ENCODE measurements at places on chromosomes 6 and 20.

GRCh38 chr6:36679043-36679833, 724 bp downstream of the CDKN1A start:
- DNase-seq: peak; percentile 74

- no peak for DNase-seq
Observed at GRCh38 chr6:17653198-17653882, 53.2 kb downstream of the FAM8A1 start.

DNA sequence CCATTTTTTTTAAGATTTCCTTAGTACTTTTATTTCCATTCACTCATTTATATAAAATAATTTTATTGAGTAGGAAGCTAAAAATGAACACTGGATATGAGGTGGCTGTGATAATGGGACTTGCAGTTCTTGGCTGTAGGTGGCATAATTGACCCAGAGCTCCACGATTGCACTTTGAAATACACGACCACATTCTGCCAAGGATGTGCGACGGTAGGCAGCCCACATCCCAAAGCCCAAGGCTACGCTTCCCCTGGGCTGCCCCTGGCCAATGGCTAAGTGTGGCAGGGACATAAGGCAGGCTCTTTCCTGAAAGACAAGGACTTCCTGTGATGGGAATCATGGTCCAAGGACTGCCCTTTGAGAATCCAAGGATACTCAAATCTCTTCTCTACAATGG, 43.7 kb upstream of the ADTRP start:
- no peak for DNase-seq

DNA sequence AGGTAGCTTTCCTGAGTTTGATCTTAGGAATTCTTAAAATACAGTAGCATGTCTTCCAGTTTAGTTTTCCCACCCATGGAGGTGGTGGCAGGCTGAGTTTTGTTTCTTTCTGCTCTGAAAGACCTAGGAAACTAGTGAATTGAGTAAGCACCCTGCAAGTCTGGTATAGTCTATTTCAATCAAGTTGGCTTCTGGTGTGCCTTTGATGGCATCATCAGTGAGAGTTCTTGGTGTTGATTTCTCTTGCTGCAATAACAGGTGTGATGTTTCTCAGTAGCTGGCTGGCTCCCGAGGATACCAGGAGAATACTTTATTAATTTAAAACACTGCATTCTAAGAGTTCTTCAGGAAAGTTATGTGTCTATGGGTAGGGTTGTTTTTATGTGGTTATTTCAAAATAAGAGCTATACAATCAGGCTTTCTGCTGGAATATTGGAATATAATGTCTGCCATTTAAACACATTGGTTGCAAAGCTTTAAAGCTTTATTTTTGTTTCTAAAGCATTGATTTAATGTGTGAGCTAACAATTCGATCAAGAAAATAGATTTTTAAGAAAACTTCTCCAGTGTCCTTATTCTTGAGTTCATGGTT, 19.0 kb downstream of the VAPB start:
- no peak for DNase-seq

- no peak for DNase-seq
Observed at GRCh38 chr6:116271149-116271708, 8.5 kb downstream of the TSPYL1 start.

DNA sequence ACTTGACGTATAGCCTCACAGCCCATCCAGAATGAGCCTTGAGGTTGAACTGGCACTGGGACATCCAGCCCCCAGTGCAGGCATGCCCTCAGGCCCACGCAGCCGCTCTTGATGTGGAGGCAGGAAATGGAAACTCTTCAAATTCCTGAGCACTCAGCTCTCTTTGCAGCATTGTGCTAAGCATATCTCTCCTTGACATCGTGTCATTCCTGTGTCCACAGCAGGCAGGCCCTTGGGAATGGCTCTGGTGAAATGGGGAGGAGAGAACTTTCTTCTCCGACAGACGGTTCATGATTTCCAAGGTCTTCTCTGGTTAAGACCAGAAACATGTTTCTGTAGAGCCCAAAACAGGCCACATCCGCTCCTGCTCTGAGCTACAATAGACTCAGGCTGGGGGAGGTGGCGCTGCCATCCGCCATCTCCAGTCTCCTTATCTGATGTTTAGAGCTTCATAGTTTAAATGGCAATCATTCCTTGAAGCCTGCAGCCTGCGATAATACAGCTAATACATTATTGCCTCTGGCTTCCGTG, 248.8 kb downstream of the CDH4 start:
- DNase-seq: no peak

DNA sequence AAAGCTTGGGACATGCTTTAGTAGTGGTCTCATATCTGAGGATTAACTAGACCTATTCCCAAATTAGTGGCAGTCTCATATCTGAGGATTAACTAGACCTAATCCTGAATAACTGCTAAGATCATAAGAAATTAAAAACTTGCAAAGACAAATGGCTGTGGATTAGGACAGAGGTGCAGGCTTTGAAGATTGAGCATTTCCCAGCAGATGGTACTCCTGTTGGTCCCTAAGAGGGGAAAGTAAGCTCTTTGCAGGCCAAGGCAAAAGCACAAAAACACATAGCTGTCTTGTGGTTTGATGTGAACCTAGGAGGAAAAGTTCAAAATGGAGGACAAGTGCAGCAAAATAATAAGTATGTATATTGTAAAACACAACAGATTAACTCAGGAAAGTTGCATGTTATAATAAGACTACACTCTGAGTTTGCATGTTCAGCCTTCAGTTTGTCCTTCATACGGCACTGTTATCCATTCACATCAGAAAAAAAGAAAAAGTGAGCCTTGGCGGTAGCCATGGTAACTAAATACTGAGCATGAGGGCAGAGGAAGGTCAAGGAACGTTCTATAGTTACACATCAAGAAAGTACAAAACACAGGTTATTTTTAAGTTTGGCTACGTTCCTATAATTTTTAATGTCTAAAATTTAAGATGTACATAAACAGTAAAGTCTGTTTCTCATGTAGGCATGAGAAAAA, 62.8 kb downstream of the FILIP1 start:
- no peak for DNase-seq

- peak; percentile 52 for DNase-seq
Observed at GRCh38 chr6:158060455-158061360, 79.0 kb downstream of the SYNJ2 start.

DNA sequence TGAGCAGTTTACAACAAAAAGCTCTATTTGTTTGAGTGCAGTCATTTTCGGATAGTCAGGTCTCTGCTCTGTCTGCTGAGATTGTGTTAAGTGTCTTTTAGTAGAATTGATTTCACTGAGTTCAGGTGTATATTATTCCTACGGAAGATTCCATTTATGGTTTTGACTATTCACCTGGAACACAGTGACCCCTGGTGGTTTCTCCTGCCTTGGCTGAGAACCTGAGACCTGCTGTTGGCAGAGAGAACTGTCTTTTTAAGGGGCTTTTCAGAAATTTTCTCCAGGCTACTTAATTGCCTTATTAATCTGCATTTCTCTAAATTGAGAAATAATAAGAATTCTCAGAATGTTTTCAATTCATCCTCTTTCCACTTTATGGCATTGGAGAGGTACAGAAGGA, 508.0 kb downstream of the TBC1D32 start:
- no peak for DNase-seq

GRCh38 chr20:9615766-9616454, 101.5 kb downstream of the LAMP5 start:
- DNase-seq: peak; percentile 67

DNA sequence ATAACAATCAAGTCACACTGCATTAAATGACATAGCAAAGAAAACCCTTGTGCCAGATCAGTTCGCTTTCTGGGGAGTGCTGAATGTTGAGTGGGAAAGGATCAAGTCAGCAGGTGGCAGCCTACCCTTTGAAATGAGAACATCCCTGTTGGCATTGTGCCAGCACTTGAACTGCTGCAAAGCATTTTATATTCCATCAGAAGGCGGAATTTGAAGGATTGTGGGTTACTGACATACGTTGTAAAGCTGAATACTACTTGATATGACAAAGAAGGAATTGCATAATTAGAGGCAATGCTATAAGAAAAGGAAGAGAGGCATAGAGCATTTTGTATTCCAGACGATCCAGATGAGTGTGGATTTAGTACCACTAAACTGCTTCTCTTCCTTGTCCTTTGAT, 26.5 kb downstream of the BCKDHB start:
- peak; percentile 26 for DNase-seq

DNA sequence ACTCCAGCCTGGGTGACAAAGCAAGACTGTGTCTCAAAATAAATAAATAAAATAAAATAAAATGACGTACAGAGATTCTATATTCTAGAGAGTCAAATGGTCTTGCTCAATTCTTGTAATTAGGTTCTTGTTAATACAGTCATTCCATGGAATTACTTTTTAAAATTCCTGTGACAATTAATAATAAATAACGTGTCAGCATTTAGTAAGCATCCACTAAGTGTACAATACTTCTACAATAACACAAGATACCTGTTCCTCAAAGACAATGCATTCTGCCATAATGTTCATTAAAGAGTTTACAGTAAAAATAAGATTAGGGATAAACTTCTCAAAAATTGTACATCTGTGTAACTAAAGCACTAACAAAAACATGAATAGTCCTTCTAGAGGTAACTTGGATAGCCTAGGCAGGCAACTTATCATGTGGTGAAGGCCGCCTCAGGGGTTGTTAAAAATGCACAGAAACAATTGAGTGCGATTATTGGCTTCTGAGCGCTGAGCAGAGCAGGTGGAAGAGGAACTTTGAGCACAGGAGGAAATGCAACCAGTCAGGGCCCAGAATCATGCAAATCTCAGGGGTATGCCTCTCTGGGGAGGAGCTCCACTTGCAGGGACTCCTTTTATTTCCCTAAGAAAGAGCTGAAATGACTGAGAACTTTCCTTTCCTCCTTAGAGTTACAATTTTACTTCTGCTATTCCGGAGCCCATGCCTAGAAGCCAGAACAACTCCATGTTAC, 37.1 kb downstream of the QRSL1 start:
- peak; percentile 8 for DNase-seq

GRCh38 chr6:100465701-100466409, 1.1 kb upstream of the SIM1 start:
- DNase-seq: no peak

- DNase-seq: no peak
Observed at GRCh38 chr6:80886475-80886874, 780.0 kb downstream of the BCKDHB start.

GRCh38 chr20:4552075-4552640, 169.6 kb upstream of the PRND start:
- DNase-seq: no peak

DNA sequence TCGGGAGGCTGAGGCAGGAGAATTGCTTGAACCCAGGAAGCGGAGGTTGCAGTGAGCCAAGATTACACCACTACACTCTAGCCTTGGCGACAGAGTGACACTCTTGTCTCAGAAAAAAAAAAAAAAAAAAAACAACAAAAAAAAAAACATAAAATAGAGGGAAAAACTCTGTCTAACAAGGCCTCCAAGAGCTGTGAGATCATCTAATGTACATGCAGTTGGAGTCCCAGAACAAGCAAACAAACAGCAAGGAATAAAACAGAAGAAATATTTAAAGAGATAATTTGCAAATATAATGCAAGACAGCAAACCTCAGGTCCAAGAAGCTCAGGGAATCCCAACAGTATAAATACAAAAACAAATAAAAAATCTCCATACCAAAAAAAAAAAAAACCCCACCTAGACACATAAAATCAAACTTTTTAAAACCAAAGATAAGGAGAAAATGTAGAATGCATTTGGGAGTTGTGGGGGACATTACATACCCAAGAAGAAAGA, 35.0 kb upstream of the CCR6 start:
- DNase-seq: no peak

- peak; percentile 5 for DNase-seq
Observed at GRCh38 chr20:18019068-18019467, 38.6 kb downstream of the OVOL2 start.

DNA sequence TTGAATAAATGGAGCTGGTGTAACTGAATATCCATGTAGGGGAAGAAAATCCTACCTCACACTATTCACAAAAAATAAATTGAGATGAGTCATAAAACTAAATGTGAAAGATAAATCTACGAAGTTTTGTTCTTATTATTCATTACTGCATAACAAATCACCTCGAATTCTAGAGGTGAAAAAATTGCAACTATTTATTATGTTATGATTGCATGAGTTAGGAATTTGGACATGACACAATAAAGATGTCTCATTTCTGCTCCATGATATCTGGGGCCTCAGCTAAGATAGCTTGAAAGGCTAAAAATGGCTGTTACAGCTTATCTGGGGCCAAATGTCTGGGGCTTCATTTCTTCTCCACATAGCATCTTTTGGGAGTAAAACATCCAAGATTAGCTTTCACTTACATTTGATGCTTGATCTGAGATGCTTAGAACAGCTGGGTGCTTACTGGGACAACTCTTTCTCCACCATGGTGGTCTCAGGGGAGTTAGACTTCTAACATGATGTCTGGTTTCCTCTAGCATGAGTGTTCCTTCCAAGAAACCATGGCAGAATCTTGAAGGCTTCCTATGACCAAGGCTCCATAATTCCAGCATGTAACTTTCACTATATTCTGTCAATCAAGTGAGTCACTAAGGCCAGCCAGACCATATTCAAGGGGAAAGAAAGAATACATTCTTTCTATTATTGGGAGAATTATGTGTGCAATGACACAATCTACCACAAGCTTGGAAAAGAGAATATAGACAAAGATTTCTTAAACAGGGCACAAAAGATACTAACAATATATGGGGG, 30.1 kb downstream of the OR2B6 start:
- DNase-seq: no peak

DNA sequence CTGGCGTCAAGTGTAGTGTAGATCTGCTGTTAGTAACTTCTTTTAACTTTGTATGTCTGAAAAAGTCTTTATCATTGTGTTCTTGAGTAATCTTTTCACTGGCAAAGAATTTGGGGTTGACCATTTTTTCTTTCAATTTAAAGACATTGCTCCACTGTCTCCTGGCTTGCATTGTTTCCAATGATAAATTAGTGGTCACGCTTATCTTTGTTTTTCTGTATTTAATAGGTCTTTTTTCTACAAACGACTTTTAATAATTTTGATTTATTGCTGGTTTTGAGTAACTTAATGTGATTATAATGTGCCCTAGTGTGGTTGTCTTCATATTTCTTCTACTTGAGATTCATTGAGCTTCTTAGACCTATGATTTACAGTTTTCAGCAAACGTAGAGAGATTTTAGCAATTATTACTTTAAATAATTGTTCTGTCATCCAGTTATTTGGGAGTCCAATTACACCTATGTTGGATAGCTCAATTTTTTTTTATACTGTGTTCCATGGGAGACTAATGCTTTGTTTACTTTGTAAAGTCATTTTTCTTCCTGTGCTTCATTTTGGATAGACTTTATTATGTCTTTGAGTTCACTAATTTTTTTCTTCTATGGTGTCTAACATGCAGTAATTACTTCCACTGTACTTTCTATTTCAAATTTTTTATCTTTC, 38.3 kb upstream of the HEY2 start:
- DNase-seq: no peak

- DNase-seq: no peak
Observed at GRCh38 chr20:1085492-1086276, 32.7 kb upstream of the PSMF1 start.

- DNase-seq: no peak
Observed at GRCh38 chr6:123203928-123204327, 207.9 kb downstream of the CLVS2 start.

DNA sequence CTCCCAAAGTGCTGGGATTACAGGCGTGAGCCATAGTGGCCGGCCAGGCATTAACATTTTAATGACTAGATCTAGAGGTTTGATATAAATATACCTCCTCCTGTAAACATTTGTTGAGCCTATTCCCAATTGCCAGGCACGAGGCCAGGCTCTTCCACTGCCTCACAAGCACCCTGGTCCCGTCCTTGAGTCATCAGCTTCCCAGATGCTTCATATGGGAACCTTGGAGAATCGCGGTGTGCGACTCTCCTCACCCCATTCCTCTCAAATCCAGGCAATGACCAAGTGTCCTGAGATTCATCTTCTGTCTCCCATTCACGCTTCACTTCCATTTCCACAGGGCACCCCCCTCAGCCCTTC, 35.9 kb upstream of the PIM1 start:
- DNase-seq: no peak
